Activated CD4-positive, alpha-beta T cell treated with anti-CD3 and anti-CD28 coated beads, Interleukin-2, amount 10 ng/mL, durations not matched to agents 24 days and 14 days (primary cell): ENCODE measurements at places on chromosomes 13 and 19.

DNA sequence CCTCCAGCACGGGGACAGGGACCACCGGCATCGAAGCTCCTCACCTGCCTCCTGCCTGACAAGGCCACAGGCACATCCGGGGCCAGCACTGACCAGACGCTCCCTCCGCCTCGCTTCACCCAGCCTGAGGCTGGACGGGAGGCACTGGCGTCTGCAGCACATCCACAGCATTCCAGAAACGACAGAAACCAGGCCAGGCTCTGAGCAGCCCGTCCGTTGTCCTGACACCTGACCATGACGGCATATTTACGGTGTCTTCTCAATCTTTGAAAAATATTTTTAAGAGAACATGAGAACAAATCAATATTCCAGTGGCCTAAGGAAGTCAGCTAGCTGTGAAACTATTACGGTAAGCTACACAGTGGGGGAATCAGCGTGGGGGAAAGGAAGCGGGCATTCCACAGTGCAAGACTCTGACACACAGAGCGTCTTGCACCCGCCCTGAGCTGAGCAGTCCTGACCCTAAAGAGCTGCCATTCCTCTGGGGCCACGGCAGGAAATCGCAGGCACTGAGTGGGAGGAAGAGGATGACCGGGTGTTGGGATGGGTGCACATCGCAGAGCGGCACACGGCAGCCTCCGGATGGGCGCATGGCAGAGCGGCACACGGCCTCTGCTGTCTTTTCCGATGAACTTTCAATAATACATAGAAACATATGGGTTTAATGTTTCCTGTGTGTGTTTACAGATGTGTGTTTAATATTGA lies 26.8 kb downstream of the RASA3 start:
- H3K4me1 ChIP-seq: peaks cover 28% of the 10 kb centered on the region
- H3K36me3 ChIP-seq: peaks cover 29% of the 10 kb centered on the region
- no peaks in the 10 kb centered on the region for H3K27me3 ChIP-seq
- no peak for DNase-seq
- no peak overlapping the region for H3K4me3 ChIP-seq

DNA sequence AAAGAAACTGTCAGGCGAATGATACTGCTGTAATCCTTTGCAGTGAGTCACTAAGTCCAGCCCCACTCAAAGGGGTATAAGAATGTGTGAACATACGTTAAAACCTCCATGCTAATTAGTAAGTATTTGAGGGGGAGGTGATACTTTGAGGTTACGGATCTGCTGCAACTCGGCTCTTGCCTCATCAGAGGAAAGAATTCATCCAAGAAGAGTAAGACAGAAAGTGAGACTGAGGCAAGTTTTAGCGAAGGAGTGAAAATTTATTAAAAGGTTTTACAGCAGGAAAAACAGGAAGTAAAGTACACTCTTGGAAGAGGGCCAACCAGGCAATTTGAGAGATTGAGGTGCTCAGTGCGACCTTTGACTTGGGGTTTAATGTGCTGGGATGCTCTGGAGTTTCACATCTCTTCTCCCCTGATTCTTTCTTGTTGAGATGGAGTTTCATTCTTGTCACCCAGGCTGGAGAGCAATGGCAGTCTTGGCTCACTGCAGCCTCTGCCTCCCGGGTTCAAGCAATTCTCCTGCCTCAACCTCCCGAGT lies 9.8 kb downstream of the CLEC4M start:
- no peak for DNase-seq
- peak overlapping the region; percentile 25 for H3K27ac ChIP-seq
- no peaks in the 10 kb centered on the region for H3K36me3 ChIP-seq
- peak overlapping the region; percentile 24 for H3K4me3 ChIP-seq

- H3K4me3 ChIP-seq: no peak overlapping the region
- no peaks in the 10 kb centered on the region for H3K36me3 ChIP-seq
- H3K27me3 ChIP-seq: no peaks in the 10 kb centered on the region
- no peaks in the 10 kb centered on the region for H3K4me1 ChIP-seq
Observed at GRCh38 chr13:37960427-37960826, 90.9 kb upstream of the TRPC4 start.

GRCh38 chr19:50826492-50827240 lies 3.1 kb upstream of the KLK1 start:
- no peaks in the 10 kb centered on the region for H3K36me3 ChIP-seq
- no peak overlapping the region for H3K4me3 ChIP-seq
- no peak overlapping the region for H3K27ac ChIP-seq
- DNase-seq: no peak
- no peaks in the 10 kb centered on the region for H3K4me1 ChIP-seq

- H3K36me3 ChIP-seq: peaks cover 62% of the 10 kb centered on the region
- H3K4me1 ChIP-seq: peaks cover 33% of the 10 kb centered on the region
- DNase-seq: no peak
- H3K27me3 ChIP-seq: no peaks in the 10 kb centered on the region
Observed at GRCh38 chr13:113182046-113182445, 23.6 kb downstream of the PROZ start.

DNA sequence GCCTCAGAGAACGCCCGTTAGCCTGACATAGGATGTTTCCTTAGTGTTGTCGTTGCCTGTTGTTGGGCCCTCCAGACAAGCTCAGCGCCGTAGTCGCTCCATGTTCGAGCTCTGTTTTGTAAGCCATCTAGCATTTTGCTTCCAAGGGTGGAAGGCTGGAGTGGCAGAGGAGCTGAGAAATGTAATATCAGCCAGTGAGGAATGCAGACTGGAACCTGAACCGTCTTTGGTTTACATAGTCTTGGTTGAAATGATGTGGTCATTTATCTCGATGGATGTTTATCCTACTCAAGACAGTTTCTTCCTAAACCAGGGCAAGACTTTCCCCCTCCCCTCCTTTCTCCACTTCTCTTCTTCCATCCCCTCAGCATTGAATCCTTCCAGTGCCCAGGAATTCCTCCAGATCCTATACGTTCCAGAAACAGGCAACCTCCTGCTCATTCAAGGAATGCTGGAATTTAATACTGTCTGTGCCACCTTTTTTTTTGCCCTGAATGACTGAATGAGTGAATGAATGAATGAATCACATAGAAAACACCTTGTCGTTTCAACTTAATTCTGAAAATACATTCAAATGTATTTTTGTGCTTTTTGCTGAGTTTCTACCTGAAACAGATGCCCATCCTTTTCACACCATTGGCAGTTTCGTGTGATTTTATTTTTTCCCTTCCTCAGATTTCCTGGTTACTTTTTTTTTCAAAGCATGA lies 109.5 kb upstream of the MBNL2 start:
- H3K36me3 ChIP-seq: no peaks in the 10 kb centered on the region
- H3K4me3 ChIP-seq: no peak overlapping the region
- DNase-seq: no peak
- peaks cover 6% of the 10 kb centered on the region for H3K4me1 ChIP-seq
- H3K27ac ChIP-seq: no peak overlapping the region

GRCh38 chr13:70183041-70183440 lies 74.8 kb upstream of the KLHL1 start:
- H3K36me3 ChIP-seq: no peaks in the 10 kb centered on the region
- H3K4me3 ChIP-seq: no peak overlapping the region
- no peaks in the 10 kb centered on the region for H3K4me1 ChIP-seq
- no peaks in the 10 kb centered on the region for H3K27me3 ChIP-seq
- H3K27ac ChIP-seq: no peak overlapping the region
- DNase-seq: no peak

DNA sequence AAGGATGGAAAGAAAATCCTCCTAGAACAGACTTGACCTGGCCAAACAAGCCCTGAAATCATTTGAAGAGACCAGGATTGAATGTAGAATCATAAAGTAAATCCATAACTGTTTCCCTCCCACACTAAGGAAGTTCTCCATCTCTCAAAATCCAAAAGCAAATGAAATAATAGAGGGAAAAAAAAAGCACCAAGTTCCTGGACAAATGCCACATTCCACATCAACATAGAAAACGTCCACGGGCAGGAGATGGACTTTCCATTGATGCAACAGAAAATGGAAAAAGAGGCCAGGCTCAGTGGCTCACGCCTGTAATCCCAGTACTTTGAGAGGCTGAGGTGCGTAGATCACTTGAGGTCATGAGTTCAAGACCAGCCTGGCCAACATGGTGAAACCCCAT lies 56.2 kb downstream of the INSR start:
- H3K27me3 ChIP-seq: no peaks in the 10 kb centered on the region
- no peaks in the 10 kb centered on the region for H3K4me1 ChIP-seq
- no peak overlapping the region for H3K27ac ChIP-seq

DNA sequence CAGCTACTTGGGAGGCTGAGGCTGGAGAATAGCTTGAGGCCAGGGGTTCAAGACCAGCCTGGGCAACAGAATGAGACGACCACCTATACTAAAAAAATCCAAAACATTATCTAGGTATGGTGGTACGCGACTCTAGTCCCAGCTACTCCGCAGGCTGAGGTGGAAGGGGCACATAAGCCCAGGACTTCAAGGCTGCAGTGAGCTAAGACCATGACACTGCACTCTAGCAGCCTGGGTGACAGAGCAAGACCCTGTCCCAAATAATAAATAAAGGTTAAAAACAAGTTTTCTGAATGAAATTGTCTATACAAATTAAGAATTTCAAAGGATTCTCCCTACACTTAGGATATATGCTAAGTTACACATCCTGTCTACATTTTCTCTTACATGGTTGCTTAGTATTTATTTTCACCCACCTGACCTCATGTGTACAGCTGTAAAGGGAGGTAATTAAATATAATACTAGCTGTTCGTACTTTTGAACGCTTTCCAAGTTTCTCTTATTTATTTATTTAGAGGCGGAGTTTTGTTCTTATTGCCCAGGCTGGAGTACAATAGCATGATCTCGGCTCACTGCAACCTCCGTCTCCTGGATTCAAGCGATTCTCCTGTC lies 1.6 kb downstream of the SLC25A30 start:
- no peaks in the 10 kb centered on the region for H3K36me3 ChIP-seq
- peaks cover 1% of the 10 kb centered on the region for H3K27me3 ChIP-seq
- DNase-seq: no peak
- peaks cover 18% of the 10 kb centered on the region for H3K4me1 ChIP-seq
- peak overlapping the region; percentile 94 for H3K27ac ChIP-seq
- peak overlapping the region; percentile 96 for H3K4me3 ChIP-seq

GRCh38 chr13:99991013-99991827 lies 9.6 kb downstream of the ZIC2 start:
- peaks cover under 1% of the 10 kb centered on the region for H3K36me3 ChIP-seq
- peaks cover 91% of the 10 kb centered on the region for H3K27me3 ChIP-seq
- no peak for DNase-seq
- H3K4me3 ChIP-seq: no peak overlapping the region
- peaks cover 23% of the 10 kb centered on the region for H3K4me1 ChIP-seq

DNA sequence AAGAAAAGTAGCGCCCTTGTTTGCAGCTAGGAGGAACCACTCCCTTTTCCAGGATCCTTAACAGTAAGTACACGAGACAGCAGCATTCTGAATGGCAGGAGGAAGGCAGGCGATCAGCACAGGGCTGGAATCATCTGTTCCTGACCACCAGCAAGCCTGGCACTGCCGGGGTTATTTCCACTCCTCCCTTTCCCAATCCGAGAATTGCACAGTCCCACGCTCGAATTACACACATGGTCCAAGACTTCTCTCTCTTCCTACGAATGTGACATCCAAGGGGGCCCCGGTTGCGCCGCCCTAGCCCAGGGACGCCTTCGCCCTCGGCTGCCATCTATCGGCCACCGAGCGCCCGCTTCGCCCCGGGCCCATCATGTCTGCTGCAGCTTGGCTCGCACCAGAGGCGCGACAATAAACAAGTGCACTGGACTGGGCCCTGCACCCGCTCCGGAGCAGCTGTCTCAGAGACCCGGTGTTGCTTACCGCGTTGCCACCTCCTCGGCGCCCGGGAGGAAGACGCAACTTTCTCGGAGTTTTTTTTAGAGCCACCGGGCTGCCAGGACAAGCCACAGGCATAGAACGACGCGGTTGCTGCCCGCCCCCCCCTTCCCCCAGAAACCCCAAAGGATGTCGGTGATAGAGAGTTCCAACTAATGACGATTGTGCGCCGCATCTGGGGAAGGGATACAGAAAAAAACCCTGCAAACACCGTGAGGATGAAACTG lies at the start of gene SLITRK5:
Gene SLITRK5, plus strand, starts transcription at position 341 of the 722 bp plus-strand sequence. CDS start 4,018 bp downstream, outside the sequence.
- peak within 1 kb of the TSS; percentile 66 for H3K4me3 ChIP-seq
- peaks cover 34% of the 10 kb centered on the region for H3K27me3 ChIP-seq

DNA sequence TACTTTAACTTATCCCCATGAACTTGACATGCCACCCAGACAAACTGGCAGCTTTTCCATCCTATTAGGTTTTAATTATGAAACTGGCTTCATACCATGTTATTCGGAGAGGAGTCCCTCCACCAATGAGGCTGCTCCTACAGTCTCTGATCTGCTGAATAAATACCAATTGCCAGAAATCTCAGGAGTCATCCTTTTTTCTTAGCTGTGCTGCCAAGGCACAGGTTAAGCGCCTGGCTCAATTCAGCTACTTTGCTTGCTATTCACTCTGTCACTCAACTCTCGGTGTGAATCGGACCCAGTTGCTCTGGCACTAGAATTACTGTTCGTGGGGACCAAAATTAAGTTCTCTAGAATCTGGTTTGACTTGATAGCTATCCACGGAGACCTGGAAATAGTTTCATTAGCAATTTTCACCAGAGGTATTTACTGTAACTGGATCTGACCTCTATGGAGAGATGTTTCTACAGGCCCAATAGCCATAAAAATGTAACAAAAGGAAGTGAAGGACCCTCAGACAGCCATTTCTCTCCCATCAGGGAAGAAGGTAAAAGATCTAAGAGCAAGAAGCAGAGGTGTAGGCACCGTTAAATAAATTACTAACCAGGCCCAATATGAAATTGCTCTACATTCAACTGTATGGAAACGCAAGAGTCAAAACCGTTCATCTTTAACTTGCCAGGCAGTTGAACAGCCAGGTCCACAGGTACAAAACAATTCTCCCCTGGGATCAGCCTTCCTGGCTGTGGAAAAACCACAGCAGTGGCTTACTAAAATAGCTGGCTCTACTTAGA lies 5.4 kb downstream of the ZC3H4 start:
- peak; percentile 66 for DNase-seq
- peak overlapping the region; percentile 65 for H3K4me3 ChIP-seq
- no peaks in the 10 kb centered on the region for H3K27me3 ChIP-seq
- H3K36me3 ChIP-seq: peaks cover 47% of the 10 kb centered on the region

GRCh38 chr13:110126391-110126961 lies 180.5 kb downstream of the COL4A1 start:
- H3K4me1 ChIP-seq: no peaks in the 10 kb centered on the region
- no peaks in the 10 kb centered on the region for H3K36me3 ChIP-seq
- H3K27ac ChIP-seq: no peak overlapping the region
- H3K27me3 ChIP-seq: peaks cover 33% of the 10 kb centered on the region

- H3K4me3 ChIP-seq: no peak overlapping the region
- peaks cover 54% of the 10 kb centered on the region for H3K27me3 ChIP-seq
- H3K4me1 ChIP-seq: no peaks in the 10 kb centered on the region
- DNase-seq: peak; percentile 65
- H3K36me3 ChIP-seq: no peaks in the 10 kb centered on the region
- H3K27ac ChIP-seq: no peak overlapping the region
Observed at GRCh38 chr19:13505761-13506470, 363 bp downstream of the CACNA1A start.
